Thymus (tissue), 14 donors: ENCODE measurements at places on chromosomes 3 and 15. TPM values are rescaled to one million over a fixed set of nuclear protein-coding genes. Genes with fewer than 3 reads are reported as not detected.

The OR5K2 gene
- not detected for total RNA-seq

The TRIM42 gene
- total RNA-seq: not detected

The MEIS2 gene
- total RNA-seq: 20.8 TPM

The PGBD4 gene
- total RNA-seq: 1.4 TPM

The LOXL1 gene
- total RNA-seq: 6.6 TPM

The CDHR4 gene
- not detected for total RNA-seq

The ZKSCAN7 gene
- total RNA-seq: 8.0 TPM

The DPPA2 gene
- 0.14 TPM for total RNA-seq

The CLK3 gene
- 53.2 TPM for total RNA-seq

The KPNA1 gene
- total RNA-seq: 14.2 TPM

DNA sequence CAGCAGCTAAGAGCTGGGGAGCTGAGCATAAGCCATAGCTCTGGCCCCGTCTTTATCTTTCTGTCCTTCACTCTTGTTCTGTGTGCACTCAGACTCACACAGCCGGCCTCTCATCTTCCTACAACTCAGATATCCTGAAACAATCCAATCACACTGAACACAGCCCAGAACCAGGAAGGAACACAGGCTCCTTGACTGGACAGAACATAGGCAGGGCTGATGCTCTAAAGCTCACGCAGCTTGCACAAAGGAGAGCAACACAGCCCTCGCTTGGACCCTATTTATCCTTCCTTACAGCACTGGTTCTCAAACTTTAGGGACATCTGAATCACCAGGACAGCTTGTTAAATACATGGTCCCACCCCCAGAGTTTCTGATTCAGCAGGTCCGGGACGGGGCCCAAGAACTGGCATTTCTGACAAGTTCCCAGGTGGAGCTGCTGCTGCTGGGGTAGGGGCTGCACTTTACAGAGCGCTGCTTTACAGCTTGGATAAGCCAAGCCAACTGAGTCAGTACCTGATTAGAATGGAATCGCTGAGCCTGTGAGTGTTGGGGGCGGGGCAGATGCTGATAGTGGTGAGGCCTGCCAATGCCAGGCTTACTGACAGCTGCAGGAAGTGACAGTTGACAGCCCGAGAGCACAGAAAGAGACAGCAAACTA, 65.1 kb downstream of the MRPL46 start:
- H3K27me3 ChIP-seq: no peaks in the 10 kb centered on the region
- no peaks in the 10 kb centered on the region for H3K36me3 ChIP-seq
- H3K27ac ChIP-seq: peak overlapping the region; percentile 100
- peak overlapping the region; percentile 17 for H3K4me3 ChIP-seq
- peak; percentile 92 for DNase-seq

DNA sequence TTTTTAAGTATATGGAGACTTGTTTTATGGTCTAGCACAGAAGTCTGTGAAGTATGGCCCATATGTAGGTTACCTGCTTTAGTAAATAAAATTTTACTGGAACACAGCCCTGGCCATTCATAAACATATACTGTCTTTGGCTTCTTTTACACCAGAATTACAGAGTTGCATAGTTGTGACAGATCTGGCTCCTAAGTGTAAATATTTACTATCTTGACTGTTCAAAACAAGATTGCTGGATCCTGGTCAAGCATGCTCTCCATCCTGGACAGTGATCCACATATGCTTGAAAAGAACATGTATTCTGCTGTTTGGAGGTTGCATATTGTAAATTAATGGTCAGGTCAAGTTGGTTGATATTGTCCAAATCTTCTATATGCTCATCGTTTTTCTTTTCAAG, 57.9 kb downstream of the STT3B start:
- H3K4me3 ChIP-seq: no peak overlapping the region
- no peak for DNase-seq
- H3K4me1 ChIP-seq: no peaks in the 10 kb centered on the region
- H3K27ac ChIP-seq: no peak overlapping the region

GRCh38 chr3:115409596-115409995, 213.7 kb upstream of the GAP43 start:
- no peaks in the 10 kb centered on the region for H3K27me3 ChIP-seq
- H3K4me3 ChIP-seq: no peak overlapping the region
- DNase-seq: no peak

DNA sequence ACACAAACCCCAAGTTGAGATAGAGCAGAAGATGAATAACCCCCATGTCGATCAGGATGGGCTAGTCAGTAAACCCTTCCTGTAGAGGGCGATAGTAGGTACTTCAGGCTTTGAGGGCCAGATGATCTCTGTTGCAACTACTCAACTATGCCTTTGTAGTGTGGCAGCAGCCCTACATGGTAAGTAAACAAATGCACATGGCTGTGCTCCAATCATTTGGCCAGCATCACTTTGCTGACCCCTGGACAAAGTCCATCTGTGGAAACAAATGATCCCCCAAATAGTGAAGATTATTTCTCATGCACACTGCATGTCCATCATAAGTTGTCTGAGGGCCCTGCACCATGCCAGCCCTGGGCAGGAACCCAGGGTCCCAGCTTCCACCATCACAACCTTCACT, 402.2 kb upstream of the PROK2 start:
- no peaks in the 10 kb centered on the region for H3K36me3 ChIP-seq
- no peak overlapping the region for H3K27ac ChIP-seq
- no peaks in the 10 kb centered on the region for H3K27me3 ChIP-seq
- H3K4me1 ChIP-seq: peaks cover 3% of the 10 kb centered on the region

DNA sequence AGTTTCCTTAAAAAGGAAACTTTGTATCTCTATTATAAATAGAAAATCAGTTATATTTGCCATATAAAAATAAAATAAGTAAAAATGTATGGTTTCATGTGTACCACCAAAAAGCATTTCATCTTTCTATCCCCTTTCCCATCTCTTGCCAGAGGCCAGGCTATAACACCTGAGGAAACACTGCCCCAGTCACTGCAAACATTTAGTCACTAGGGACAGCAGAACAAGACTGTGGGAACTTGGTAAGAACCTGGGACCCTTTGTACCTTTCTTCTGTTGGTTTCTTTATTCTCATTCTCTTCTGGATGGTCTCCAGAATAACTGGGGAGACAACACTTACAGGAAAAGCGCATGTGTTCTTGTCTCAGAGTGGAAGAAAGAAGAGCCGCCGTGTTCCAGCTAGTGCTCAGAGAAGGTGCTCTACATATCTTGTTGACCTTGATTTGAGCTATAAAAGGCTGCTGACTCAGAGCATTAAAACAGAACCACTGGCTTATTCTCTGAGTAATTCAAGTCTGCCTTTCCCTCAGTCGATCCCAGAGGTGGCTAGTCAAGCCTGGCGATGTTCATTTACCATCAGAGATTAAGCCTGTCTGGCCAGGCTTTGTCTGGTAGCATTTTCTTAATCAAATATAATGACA, 361.6 kb downstream of the RBMS3 start:
- no peaks in the 10 kb centered on the region for H3K36me3 ChIP-seq
- H3K4me1 ChIP-seq: no peaks in the 10 kb centered on the region
- DNase-seq: no peak
- H3K27me3 ChIP-seq: no peaks in the 10 kb centered on the region

DNA sequence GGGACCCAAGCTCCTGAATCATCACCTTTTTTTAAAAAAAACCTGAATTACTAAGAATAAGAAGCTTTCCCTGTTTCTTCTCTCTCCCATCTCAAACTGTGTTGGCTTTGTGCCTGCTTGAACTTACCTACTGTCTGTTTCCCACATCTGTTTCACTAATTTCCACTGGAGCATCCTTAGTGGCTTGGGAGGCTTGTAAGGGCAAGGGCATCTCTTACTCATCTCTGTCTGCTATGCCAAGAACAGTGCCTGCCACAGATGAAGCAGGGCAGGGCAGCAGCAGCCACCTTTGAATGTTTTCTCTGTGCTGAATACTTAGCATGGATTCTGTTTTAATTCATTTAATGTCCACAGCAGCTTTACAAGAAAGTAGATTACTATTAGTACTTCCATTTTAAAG, 42.3 kb downstream of the SNRK start:
- H3K36me3 ChIP-seq: peaks cover 4% of the 10 kb centered on the region
- no peak overlapping the region for H3K4me3 ChIP-seq
- DNase-seq: no peak
- H3K27me3 ChIP-seq: no peaks in the 10 kb centered on the region
- H3K27ac ChIP-seq: no peak overlapping the region
- H3K4me1 ChIP-seq: peaks cover 23% of the 10 kb centered on the region

- H3K4me1 ChIP-seq: peaks cover 21% of the 10 kb centered on the region
- no peaks in the 10 kb centered on the region for H3K36me3 ChIP-seq
- DNase-seq: peak; percentile 97
- no peaks in the 10 kb centered on the region for H3K27me3 ChIP-seq
- H3K4me3 ChIP-seq: peak within 1 kb of the TSS; percentile 91
Observed at GRCh38 chr15:40160689-40161688, at the start of gene BUB1B. Gene BUB1B, plus strand, starts transcription at chr15:40161069. Its CDS starts 152 bp downstream, at chr15:40161221.

- no peak overlapping the region for H3K27ac ChIP-seq
- DNase-seq: no peak
- H3K4me1 ChIP-seq: no peaks in the 10 kb centered on the region
- no peaks in the 10 kb centered on the region for H3K36me3 ChIP-seq
Observed at GRCh38 chr3:64664397-64664796, 23.4 kb downstream of the ADAMTS9 start.

- H3K36me3 ChIP-seq: no peaks in the 10 kb centered on the region
- no peak for DNase-seq
- H3K4me1 ChIP-seq: no peaks in the 10 kb centered on the region
- H3K27ac ChIP-seq: no peak overlapping the region
Observed at GRCh38 chr3:133871368-133872090, 24.2 kb downstream of the RAB6B start.

DNA sequence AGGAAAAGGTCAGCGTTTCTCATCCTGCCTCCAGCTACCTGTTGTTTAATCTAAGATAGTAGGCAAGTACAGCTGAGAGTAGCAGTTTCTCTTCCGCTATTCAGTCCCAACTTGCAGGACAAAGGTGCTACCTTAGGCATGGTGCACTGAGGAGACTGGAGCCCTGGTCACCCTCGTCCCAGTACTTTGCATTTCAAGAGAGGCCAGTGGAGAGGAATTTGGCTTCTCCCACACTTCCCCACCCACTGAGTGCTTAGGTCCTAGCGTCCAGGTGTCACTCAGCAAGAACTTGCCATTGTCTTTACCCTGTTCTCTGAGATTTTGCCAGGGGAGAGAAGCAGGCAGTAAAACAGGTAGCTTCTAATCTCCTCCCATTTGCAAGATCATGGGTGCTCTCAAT, 12.5 kb upstream of the RPN1 start:
- H3K4me3 ChIP-seq: no peak overlapping the region
- no peak overlapping the region for H3K27ac ChIP-seq
- DNase-seq: no peak
- no peaks in the 10 kb centered on the region for H3K36me3 ChIP-seq
- H3K4me1 ChIP-seq: no peaks in the 10 kb centered on the region

DNA sequence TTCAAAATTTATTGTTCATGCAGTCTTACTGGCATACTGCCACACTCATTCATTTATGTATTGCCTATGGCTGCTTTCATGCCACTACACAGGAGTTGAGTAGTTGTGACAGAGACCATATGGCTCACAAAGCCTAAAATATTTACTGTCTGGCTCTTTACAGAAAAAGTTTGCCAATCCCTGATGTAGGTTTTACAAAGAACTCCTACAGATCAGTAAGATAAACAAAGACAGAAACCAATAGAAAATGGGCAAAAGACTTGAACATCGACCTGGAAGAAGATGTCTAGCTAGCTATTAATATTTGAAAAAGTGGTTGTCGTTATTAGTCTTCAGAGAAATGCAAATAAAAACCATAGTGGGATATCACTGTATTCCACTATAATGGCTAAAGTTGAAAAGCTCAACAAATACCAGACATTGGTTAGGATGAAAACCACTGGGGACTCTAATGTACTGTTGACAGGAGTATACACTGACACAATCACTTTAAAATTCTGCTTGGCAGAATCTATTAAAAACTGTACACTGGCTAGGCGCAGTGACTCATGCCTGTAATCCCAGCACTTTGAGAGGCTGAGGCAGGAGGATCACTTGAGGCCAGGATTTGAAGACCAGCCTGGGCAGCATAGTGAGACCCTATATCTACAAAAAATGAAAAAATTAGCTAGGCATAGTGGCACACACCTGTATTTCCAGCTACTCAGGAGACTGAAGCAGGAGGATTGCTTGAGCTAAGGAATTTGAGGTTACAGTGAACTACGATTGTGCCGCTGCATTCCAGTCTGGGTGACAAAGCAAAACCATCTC, 87.7 kb downstream of the NEO1 start:
- H3K4me3 ChIP-seq: no peak overlapping the region
- no peaks in the 10 kb centered on the region for H3K4me1 ChIP-seq
- no peaks in the 10 kb centered on the region for H3K27me3 ChIP-seq
- H3K36me3 ChIP-seq: no peaks in the 10 kb centered on the region

DNA sequence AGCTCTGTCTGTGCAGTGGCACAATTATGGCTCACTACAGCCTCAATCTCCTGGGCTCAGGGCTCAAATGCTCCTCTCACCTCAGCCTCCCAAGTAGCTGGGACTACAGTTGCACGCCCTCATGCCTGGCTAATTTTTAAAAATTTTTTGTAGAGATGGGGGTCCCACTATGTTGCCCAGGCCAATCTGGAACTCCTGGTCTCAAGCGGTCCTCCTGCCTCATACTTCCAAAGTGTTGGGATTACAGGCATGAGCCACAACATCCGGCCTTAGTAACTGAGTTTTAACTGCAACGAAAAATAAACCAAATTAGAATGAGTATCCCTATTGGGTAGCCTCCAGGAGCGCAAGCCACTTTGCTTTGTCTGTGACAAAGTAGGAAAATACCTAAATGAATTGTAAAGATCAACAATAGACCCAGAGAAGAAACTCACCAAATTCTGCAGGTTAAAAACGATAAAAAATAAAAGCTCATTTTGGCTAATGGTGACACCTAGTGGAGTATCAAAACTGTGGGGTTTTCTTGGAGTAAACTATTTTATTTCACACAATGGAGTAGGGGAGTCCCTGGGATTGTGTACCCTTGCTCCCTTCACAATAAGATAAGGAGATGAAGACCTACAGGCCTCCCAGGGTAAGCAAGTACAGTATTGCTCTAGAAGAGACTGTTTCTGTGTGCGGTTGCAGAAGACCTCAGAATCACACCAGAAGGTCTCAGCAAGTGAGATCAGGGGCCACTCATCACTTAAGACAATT, 21.0 kb upstream of the CA12 start:
- no peaks in the 10 kb centered on the region for H3K27me3 ChIP-seq
- H3K27ac ChIP-seq: no peak overlapping the region
- DNase-seq: no peak

- no peak overlapping the region for H3K27ac ChIP-seq
- no peak overlapping the region for H3K4me3 ChIP-seq
- H3K36me3 ChIP-seq: no peaks in the 10 kb centered on the region
- H3K27me3 ChIP-seq: no peaks in the 10 kb centered on the region
Observed at GRCh38 chr15:79122991-79123390, 32.4 kb upstream of the RASGRF1 start.

GRCh38 chr3:185734725-185735096, 90.1 kb downstream of the IGF2BP2 start:
- H3K36me3 ChIP-seq: no peaks in the 10 kb centered on the region
- no peaks in the 10 kb centered on the region for H3K27me3 ChIP-seq
- H3K4me3 ChIP-seq: no peak overlapping the region
- H3K4me1 ChIP-seq: peaks cover 4% of the 10 kb centered on the region
- DNase-seq: no peak
